Fibroblast of villous mesenchyme (primary cell): ENCODE measurements at places on chromosomes 1 and 21. TPM values are rescaled to one million over a fixed set of nuclear protein-coding genes. Genes with fewer than 3 reads are reported as not detected.

Gene GPX7
- 52.8 and 64.8 TPM in 2 replicates for total RNA-seq

Gene ATAD3C
- under 0.01 and 0.32 TPM in 2 replicates for total RNA-seq

Gene AIM2
- total RNA-seq, result 0.32 TPM in 1 of 2 replicates, not detected in the other

DNA sequence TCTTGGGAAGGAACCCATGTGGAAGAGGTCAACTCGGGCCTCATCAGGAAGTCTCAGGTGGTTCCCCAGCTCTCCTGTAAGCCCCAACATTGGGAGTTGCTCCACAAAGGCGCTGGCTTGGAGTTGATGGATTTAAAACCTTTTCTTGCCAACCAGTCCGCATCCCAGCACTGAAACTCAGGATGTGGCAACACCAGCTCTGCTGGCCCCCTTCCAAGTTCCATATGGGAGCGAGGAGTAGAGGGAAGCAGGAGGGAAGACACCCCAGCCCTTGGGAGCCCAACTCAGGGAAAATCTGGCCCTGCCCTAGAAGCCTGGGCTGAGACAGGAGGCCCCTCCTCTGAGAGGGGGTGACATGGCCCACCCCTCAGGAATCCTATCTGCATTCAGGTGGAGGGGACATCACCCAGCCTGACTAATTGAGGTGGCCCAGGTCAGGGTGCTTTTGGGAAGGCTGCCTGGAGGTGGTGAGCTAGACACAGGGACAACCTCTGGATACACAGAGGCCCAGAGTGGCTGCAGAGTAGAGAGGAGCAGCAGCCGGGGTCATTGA, 33.1 kb upstream of the DMBX1 start:
- peak; percentile 12 for DNase-seq

DNA sequence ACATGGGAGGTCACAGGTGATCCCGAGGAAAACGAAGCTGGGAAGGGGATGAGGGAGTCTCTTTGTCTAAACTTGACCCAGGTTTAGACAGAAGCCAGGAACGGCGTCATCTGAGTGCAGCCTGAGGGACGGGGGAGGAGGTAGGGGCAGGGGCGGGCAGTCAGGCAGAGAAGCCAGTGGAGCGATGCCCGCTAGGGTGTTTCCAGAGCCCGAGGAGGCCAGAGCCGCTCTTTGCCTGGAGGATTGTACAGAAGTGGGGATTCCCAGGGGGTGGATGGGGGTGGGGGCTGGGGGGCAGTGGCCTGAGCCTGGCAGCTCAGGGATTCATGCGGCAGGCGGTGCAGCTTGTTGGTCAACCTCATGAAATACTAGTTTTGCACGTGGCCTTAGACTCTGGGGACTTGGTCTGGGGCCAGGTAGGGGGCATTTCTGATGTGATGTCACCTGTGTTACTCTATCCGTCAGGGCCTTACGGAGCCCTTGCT, 58.4 kb downstream of the VPS26C start:
- no peak for DNase-seq

GRCh38 chr21:42263591-42264131, 44.7 kb downstream of the ABCG1 start:
- DNase-seq, result peak; percentile 41

- DNase-seq, result no peak
These were observed 9.5 kb downstream of the MTHFR start for GRCh38 chr1:11796036-11796828.

- DNase-seq, result no peak
These were observed 224.9 kb downstream of the DAB1 start for GRCh38 chr1:57198912-57199311.

DNA sequence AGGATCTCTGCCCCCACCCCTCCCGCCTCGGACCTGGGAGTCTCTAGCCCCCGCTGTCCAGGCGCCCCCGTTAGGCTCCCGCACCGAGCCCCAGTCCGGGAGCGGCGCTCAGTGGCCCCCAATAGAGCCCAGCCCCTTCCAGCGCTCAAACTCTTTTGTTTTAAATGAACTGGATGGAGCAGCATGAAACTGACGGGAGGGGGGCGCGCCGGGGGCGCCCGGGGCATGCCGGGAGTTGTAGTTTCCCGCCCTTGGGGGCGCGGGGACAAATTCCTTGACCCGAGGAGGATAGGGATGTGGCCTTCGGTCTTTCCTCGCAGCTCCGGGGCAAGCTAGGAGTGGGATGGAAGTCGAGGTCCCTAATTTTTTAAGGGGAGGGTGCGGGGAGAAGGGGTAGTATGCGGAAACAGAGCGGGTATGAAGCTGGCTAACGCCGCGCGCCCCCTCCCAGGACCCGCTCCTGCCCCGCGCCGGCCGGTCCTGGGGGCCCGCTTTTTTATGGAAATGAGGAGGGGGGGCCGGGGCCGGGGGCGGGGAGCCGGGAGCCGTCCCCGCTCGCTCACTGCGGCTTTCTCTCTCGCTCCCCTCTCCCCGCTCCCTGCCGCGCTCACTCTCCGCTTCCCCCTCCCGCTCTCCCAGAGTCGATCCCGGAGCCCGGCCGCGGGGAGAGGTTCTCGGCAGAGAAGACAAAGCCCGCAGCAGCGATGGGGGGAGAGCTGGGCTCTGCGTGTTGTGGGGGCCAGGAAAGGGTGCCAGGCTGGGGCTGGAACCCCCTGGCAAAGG, at the start of gene MEX3A:
TSS of gene MEX3A (minus strand) at position 157 of the 783 bp plus-strand sequence. CDS start 467 bp downstream, outside the sequence.
- DNase-seq, result peak; percentile 65

Gene KCNA2
- total RNA-seq, result under 0.01 TPM in 1 of 2 replicates, not detected in the other

Gene CFAP107
- not detected in 2 replicates for total RNA-seq

- no peak for DNase-seq
These were observed 10.3 kb downstream of the NBL1 start for GRCh38 chr1:19654386-19654785.

Gene TMEM200B
- 14.2 and 14.8 TPM in 2 replicates for total RNA-seq

Gene USH2A
- under 0.01 TPM in 2 replicates for total RNA-seq

- DNase-seq, result no peak
These were observed 37.7 kb downstream of the IGFN1 start for GRCh38 chr1:201228011-201228983.

Gene NT5C1A
- total RNA-seq, result not detected in 2 replicates

GRCh38 chr1:69491416-69491815, 76.3 kb upstream of the LRRC7 start:
- DNase-seq, result no peak

- no peak for DNase-seq
These were observed 112.9 kb downstream of the FCRL5 start for GRCh38 chr1:157439302-157439954.

- peak; percentile 21 for DNase-seq
These were observed 9.1 kb downstream of the OLIG1 start for GRCh38 chr21:33078907-33079582.

DNA sequence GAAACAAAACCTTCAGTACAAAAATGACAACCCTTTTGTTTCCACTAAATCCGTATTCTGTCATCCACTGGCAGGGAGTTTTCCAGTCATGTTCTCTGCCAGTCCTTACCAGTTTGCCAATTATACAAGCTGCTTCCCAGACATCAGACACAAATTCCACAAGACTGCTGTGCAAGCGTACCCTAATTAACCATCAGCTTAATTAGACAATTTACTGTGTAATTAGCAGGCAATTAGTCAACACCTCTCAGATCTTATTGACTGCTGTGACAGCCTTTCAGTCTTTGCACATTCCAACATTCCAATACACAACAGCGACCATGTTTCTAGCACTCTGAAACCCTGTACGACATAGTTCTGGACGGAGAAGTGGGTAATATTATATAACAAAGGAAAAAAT, 420.1 kb downstream of the DPYD start:
- DNase-seq, result no peak

DNA sequence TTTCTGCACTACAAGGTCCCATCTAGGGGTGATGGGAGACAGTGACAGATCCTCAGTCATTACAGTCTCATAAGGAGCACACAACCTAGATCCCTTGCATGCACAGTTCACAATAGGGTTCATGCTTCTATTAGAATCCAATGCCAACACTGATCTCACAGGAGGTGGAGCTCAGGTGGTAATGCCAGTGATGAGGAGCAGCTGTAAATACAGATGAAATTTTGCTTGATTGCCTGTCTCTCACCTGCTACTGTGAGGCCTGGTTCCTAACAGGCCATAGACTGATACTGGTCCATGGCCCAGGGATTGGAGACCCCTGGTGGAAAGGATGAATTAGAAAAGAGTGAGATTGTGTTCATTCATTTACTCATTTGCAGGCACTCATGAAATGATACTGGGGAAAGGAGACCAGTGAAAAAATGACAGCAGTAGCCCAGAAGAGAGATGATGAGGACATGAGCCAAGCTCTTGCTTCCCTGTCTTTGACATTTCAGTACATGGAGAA, 251.6 kb upstream of the DUSP10 start:
- no peak for DNase-seq

GRCh38 chr1:203549309-203549708, 55.4 kb downstream of the OPTC start:
- DNase-seq, result no peak

GRCh38 chr1:20763417-20763816, 23.7 kb downstream of the HP1BP3 start:
- no peak for DNase-seq

Gene PTPN7
- not detected in 2 replicates for total RNA-seq

Gene RNU1-3
- under 0.01 TPM in 1 of 2 replicates, not detected in the other for total RNA-seq

Gene ANKRD34A
- 1.3 and 1.6 TPM in 2 replicates for total RNA-seq

GRCh38 chr1:31879981-31880608, 58.1 kb downstream of the PTP4A2 start:
- no peak for DNase-seq

Gene KIF2C
- 18.7 and 26.8 TPM in 2 replicates for total RNA-seq

GRCh38 chr1:222454186-222454585, 93.7 kb downstream of the HHIPL2 start:
- DNase-seq, result no peak

DNA sequence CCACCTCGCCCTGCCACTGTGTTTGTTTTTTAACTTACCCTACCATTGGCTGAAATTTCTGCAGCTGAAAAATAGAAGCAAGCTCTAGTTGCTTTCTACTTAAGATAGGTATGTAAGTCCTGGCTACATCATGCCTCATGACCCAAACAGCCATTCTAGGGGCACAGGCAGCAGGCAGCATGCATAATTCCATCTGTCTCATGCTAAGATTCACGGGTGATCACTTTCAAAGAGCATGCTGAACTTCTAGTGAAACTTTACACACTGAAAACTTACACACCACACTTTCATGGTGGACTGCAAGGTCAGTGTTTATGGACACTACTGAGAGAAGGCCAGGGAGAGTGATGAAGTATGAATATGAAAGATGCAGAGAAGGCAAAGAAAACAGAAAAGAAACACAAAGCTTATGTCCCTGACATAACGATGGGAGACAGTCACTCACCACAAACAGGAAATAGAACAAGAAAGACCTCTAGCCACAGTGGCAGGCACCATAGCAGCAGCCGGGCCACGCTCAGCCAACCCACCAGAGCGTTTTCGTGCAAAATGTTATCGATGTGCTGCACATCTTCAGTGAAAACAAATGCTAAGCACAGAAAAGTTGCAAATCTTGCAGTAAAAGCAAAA, 102.3 kb upstream of the TIAM1 start:
- DNase-seq, result no peak

DNA sequence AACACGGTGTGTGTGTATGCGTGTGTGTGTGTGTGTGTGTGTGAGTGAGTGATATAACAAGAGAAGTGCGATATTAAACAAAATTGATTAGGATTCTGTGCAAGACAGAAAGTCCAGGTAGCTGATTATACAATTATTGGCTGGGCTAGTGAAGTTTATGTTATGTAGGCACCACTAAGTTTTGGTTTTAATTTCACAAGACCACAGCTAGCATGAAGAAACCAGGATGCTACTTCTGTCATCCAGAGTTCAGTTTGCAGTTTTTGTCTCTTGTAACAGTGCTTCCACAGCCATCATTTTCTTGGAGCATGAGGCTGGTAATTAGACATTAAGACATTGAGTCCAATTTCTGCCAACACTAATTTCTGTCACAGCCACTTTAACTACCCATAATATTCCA, 1590.2 kb upstream of the B3GALT2 start:
- no peak for DNase-seq

DNA sequence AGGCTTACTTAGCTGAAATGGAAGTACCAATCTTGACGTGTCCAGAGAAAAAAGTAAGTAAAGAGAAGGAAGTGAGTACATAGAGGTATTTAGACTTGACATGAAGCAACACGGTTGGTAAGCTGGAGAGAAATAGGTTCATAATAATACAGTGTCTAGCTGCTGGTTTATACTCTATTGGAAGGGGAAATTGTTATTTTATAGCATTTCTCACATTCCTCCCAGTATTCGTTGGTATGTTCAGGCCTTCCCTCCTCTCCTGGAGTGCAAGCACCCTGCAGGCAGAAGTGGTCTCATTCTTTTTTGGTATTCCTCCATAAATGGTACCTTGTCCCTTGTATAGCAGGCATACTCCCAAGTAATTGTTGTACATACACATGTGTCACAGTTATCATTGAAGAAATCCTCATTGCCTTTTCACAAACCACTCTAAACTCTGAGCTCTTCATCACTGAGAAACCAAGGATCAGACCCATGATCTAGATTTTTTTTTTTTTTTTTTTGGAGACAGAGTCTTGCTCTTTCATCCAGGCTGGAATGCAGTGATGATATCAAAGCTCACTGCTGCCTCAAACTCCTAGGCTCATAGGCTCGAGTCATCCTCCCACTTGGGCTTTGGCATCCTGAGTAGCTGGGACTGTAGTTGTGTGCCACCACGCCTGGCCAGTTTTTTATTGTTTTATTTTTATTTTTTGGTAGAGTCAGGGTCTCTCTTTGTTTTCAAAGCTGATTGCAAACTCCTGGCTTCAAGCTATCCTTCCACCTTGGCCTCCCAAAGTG, 9.8 kb upstream of the IPO9 start:
- no peak for DNase-seq

GRCh38 chr1:78003882-78004718, 639 bp upstream of the DNAJB4 start:
- DNase-seq, result peak; percentile 87

Gene IL12RB2
- under 0.01 TPM in 1 of 2 replicates, not detected in the other for total RNA-seq

GRCh38 chr1:52904927-52905698, 16.4 kb downstream of the ECHDC2 start:
- peak; percentile 42 for DNase-seq

DNA sequence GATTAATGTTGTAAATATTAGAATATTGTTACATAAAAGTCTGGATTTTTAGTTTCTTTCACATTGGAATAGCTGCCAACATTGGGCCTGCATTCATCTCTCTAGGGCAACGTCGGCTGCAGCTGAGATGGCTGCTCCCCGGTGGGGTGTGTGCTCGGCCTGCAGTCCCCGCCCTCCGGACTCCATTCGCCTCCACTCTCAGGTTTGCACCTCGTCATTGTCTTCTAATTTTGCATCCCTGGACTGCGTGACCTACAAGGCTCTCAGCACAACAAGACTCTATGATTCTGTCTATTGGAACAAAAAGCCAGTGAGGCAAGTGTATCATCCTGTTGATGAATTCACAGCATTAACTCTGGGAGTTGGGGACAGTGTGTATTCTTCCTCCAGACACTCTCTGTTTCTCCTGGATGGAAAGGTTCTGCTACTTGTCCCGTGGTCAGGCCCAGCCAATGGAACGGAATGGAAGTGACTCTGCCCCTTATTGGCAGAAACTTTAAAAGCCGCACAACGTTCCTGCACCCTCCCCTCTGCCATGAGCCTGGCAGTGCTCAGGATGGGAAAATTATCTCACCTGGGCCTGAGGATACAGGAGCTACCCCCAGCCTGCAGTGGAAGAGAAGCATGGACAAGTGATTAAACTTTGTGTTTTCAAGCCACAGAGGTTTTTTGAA, 105.0 kb upstream of the SAMD11 start:
- peak; percentile 16 for DNase-seq
